GM12891 (cell line): ENCODE measurements at places on chromosomes 4 and X.
A peak's percentile ranks its signal among the peaks of the same experiment; 100 is the strongest.

DNA sequence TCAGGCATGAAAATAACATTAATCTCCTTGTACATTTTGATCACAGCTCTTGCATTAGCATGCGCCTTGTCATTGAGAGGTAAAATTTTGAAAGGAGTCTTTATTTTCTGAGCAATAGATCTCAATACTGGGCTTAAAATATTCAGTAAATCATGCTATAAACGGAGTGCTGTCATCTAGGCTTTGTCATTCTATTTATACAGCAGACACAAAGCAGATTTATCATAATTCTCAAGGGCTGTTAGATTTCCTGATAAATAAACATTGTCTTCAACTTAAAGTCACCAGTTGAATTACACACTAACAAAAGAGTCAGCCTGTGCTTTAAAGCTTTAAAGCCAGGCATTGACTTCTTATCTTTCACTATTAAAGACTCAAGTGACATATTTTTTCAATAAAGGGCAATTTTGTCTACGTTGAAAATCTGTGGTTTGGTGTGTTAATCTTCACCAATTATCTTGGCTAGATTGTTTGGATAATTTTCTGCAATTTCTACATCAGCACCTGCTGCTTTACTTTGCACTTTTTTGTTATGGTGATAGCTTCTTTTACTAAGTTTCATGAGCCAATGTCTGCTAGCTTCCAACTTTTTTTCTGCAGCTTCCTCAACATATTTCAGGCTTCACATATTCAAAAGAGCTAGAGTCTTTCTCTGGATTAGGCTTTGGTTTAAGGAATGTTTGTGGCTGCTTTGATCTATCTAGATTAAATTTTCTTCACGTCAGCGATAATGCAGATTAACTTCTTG lies 27.9 kb upstream of the UGT2B4 start:
- DNase-seq, result no peak

- no peak for DNase-seq
Observed at GRCh38 chrX:34381241-34381640, 249.1 kb upstream of the FAM47A start.

DNA sequence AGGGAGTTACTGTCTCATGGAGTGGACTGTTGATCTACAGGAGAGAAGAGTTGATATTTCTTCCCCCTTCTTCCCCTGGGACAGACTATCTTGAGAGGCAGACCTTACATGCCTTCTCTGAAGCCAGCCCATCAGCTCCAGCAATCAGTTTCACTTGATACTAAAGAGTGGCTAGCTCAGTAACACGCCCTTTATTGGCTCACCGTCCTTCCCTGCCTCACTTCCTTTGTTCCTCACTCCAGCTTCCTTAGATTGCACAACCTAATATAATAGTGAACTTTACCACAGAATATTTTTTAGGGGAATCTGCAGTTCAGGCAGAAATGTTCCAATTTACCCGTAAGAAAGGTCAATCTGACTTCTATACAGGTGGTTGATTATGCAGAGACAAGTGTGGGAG lies 128.1 kb upstream of the NDP start:
- no peak for DNase-seq

DNA sequence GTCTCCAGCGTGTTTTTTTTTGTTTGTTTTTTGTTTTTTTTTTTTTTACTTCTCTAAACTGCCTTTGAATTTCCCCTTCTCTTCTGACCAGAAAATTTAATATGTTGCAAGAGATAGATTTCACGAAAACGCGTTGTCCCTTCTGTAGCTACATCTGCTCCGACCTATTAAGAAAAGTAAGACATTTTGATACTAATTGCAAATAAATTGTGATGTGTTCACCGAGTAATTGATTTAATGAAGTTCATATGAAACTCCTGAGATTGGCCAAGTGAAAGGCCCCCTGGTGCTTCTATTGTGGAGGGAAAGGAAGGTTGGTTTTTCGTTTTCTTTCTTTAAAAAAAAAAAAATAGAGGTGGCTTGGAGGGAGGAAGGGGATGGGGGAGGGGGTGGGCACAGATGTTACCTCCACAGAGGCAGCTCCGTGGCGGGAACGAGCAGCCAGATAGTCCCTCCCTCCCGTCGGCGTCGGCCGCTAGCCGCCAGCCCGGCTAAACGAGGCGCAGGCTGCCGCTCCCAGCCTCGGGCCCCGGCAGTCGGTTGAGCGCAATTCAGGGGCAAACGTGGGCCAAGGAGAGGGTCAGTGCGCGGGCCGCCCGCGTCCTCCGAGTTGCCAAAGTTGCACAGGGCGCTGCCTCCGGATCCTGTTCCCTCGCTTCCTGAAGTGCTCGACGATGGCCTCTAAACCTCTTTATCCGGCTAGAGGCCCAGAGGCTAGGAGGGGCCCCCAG lies 139.1 kb upstream of the ZIC3 start:
- DNase-seq, result no peak

- no peak for DNase-seq
Observed at GRCh38 chr4:79467246-79467932, 59.4 kb upstream of the GK2 start.

DNA sequence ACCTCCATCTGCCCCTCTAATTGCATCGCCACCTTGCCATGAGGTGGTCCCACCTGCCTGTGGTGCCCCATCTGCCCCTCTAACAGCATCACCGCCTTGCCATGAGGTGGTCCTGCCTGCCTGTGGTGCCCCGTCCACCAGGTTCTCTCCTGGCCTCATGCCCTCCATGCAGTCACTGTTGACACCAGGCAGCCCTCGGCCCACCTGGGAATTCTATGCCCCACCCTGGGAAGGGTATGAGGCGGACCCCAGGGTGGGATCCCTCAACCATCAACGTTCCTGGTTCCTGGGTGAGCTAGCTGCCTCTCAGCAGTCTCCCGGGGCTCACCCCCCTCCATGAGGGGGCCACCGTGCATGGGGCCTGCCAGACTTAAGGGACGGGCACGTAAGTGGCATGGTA lies 38.9 kb downstream of the ACOX3 start:
- DNase-seq, result no peak

GRCh38 chrX:64427281-64427680 lies 32.0 kb upstream of the MTMR8 start:
- DNase-seq, result no peak

DNA sequence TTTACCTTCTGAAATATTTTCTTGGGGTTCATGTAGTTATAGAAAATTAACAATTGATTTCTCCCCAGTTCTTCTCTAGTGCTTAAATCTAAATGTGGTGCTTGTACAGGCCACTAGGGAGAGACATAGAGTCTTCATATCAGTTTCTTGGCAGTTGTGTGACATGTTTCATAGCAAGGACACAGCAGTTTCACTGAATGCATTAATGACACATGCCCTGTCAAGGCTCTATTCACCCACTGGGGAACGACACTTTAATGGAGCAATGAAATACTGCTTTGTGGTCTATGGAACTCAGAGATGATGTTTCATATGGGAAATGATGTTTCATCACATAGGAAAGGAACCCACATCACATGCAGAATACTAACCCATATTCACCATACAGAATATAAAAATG lies 2.8 kb downstream of the VEGFC start:
- peak; percentile 32 for DNase-seq

- no peak for DNase-seq
Observed at GRCh38 chr4:39657465-39657864, 18.8 kb upstream of the SMIM14 start.

GRCh38 chr4:163920426-163920825 lies 425.9 kb downstream of the TMA16 start:
- DNase-seq, result no peak

DNA sequence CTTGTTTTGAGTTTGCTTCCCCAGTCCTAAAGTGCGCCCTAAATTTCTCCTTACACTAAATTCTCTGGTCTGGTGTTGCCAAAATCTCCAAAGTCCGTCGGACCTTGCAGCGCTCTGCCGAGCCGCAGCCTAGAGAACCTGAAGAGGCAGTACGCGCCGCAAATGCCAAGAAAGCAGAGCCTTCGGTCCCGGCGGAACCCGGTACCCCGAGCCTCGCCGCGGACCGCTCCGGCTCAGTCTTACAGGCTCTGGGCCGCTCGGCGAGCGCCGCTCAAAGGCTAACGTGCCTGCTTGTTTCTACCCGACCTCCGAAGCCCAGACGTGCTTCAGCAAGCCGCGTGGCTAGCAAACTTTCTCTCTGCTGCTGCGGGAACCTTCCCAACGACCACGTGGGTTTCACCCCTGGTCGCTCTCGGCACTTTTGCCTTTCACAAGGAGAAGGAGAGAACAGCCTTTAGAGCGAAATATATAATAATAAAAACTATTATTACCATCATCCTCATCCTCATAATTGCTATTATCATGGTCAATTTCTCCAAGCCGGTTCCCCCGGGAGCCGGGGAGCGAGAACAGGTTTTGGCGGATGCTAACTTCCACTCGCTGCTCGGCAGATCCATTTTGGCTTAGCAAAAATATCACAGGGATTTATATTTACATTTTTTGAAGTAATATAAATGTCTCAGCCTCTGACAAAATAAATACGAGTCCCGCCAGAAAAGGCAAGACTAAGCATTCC lies 2.2 kb upstream of the HTR2C start:
- no peak for DNase-seq

DNA sequence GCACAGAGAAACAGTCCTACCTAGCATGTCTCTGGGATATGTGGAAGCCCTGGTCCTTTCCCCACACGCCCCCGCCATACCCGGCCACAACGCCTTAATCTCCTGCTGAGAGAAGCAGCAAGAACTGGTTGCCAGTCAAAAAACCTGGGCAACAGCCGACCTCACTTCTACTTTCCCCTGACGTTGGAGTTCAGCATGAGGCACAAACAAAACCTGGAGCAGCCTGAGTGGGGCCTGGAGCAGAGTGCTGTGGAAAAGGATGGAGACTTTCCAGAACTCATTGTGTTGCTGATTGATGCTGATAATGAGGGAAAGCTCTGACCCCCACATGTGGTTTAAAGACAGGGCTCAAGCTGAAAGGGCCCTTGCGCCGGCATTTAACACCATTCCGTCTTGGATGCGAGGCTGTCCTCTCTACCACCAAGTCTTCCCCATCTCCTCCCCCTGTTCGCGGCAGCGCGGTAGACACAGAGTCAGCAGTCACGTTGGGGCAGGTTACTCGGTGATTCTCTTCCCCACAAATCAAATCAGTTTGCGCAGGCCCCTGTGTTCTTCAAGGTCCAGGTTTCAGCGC lies 666 bp downstream of the CCDC158 start:
- DNase-seq, result no peak

DNA sequence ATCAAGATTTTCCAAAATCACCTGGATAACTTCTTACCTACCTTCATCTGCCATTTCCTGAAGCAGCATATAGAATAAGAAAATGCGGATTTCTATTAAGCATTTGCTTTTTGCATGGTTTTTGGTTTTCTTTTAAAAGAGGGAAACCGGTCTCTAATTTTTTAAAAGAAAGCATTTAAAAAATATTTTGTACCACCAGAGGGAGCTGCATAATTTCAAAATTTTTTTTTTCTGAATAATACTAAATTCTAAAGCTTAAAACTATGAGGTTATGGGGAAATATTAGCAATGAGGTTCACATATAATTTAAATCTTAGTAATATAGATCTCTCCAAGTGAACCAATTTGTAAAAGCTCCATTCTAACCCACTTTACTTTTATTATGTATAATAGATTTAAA lies 137.7 kb upstream of the TENT5D start:
- DNase-seq, result no peak

GRCh38 chrX:67384403-67384802 lies 159.4 kb upstream of the AR start:
- no peak for DNase-seq

DNA sequence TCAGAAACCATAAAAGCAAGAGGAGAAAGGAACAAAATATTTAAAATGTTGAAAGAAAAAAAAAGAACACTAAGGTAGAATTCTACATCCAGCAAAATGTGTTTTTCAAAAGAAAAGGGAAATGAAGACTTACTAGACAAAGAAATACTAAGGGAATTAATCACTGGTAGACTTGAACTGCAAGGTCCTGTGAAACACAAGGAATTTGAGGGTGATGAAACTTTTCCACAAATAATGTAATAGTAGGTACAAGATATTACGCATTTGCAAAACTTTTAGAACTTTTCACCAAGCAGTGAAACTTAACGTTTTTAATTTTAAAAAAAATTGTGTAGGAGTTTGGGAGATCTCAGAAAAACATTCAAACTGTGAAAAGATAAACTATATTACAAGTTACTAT lies 180.3 kb upstream of the MAGEB16 start:
- no peak for DNase-seq

- DNase-seq, result no peak
Observed at GRCh38 chr4:41294445-41295062, 37.8 kb downstream of the UCHL1 start.

DNA sequence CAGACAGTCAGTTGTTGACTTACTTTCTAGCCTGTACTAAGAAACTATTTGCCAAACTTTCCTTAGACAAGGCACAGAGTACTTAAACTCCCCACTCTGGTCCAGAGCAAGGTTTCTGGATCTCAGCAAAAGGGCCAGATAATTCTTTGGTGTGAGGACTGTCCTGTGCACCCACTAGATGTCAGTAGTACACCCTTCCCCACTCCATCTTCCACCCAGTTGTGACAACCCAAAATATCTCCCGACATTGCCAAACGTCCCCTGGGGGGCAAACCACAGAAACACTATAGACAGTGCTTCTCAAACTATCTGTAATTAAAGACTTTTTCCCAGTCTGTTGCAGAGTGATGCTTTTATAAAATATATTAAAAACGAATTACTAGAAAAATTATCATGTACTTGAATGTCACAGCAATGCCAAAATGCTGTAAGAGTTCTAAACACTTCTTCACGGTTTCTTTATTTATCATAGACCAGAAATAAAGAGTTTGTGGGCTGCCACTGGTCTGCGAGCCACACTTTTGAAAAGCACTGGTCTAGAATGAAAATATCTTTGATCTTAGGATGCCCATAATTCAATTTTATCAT lies 203.5 kb downstream of the PRDM5 start:
- DNase-seq, result no peak

DNA sequence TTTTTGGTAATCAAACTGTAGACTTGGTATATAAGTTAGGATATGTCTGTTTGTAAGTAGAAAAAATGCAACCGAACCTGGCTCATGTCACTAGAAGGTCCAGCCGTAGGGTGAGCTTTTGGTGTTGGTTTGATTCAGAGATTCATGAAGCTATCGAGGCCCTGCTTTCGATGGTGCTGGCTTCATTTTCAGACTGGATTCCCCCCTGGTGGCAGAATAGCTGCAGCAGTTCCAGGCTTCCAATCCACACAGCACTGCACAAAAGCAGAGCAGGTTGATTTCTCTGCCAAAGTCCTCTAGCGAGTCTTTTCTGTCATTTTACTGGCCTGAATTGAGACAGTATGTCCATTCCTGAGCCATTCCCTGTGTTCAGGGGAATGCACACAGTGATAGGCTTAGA lies 33.1 kb downstream of the PDK3 start:
- DNase-seq, result no peak

DNA sequence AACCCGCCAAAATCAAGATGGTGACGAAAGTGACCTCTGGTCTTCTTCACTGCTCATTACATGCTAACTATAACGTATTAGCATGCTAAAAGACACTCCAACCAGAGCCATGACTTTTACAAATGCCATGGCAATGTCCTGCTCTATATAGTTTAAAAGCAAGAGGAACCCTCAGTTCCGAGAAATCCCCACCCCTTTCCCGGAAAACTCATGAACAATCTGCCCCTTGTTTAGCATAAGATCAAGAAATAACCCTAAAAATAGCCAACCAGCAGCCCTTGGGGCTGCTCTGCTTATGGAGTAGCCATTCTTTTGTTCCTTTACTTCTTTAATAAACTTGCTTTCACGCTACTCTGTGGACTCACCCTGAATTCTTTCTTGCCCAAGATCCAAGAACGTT lies 463.5 kb upstream of the FAM241A start:
- DNase-seq, result no peak

GRCh38 chr4:109026588-109026987 lies 263.7 kb upstream of the ETNPPL start:
- DNase-seq, result no peak

GRCh38 chr4:25750874-25751273 lies 95.2 kb downstream of the SLC34A2 start:
- no peak for DNase-seq
